NCI-H524 (cell line): ENCODE measurements at places on chromosomes 6 and 20.

DNA sequence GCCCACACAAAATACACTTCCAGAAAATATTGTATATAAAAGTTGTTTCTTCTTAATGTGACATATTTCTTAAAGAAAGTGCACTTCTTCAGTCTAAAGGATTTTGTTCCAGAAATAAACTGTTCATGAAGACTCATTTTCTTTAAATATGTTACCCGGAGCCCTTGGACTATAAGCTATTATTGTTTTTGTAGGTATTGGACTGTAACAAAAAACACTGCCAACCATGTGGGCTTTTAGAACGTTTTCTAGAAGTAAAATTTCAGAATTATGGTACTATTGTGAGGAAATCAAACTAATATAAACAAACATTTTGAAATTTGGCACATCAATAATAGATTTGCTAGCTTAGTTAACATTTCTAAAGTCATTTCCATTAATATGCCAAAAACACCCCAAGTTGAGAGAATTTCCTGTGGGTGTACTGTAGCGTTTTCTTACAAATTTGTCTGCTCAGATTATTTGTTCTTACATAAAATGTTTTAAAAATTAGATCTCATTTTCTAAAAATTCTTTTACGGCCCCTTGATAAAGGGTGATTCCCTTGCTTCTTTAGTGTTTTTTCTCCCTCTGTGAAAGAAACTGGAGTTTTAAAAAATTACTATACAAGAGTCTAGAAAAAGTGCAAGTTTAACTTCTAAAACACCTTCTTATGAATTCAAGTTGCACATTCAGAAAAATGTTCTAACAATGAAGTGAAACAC lies 3.4 kb downstream of the NKX2-4 start:
- DNase-seq = no peak

DNA sequence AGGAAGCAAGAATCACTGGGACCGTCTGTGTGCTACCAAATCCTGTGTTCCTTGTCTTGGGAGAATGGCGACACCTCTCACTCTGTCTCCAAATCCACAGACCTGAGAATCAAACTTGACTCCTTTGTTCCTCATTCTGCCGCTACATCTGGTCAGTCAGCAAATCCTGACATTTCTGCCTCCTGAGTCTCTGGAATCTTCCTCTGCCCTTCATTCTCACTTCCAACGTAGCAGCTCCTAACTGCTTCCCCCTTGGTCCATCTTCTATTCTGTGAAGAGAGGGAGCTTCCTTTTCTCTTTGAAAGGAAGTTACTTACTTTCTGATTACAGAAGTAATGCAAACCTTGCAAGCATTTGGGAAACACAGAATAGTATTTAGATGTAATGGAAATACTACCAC lies 37.7 kb downstream of the SYTL3 start:
- DNase-seq = no peak

DNA sequence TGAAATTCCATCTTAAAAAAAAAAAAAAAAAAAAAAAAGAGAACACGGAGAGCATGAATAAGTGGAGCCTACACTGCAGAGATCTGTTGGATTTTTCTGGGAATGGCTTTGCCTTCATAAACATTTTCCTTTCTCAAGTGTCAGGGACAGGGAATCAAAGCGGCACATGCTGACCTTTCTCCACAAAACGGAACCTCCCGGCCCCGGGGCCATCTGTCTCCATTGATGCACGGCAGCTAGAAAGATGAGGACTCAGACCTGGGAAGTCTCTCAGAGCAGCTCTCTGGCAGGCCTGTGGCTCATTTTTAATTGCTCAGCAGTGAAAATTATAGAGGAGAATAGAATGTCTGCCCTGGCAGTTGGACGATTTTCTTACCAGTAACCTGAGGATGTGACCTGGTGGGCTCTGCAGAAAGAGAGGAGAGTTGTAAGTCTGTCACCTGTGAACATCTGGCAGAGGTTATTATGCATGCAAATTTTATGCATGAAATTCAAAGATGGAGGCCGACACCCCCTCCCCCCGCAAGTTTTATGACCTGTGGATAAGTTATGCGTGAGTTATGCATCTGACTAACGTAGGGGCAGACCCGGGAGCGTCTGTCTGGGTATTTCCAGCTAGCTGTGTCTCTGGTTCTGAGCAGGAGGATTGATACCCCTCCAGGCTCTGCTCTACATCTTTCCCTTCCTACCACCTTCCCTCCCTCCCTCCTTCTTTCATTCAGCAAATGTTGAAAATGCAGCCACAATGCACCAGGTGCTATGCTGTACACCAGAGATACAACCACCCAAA lies 352.5 kb downstream of the CDH26 start:
- no peak for DNase-seq

DNA sequence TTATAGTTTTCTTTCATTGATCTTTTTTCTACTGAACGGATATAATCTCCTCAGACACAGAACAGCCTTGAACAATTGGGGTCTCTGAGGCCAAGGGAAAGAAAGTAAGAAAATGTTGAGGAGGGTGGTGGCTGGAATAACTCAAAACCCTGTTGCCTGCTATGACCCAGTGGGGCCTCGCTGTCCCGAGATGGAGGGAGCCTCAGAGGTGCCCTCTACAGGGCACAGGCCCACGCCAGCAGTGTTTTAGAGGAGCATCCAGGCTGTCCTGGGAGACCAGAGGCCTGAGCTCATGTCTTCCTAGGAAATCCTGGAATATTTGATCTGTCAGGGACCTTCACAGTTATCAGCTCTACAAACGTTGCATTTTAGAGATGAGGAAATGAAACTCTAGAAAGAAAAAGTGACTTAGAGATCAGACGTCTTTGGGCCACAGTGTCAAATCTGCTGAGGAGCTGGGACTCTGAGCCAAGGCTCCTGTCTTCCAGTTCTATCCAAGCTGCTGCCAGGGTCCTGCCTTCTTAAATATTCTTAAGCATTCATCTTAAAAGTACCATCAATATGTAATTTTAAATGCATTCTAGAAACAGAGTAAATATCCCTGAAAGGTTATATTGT lies 26.3 kb downstream of the ALDH5A1 start:
- peak; percentile 46 for DNase-seq

- no peak for DNase-seq
These were observed 48.9 kb upstream of the EPHA7 start for GRCh38 chr6:93468291-93468690.

GRCh38 chr6:87572883-87573282 lies 16.9 kb downstream of the RARS2 start:
- no peak for DNase-seq

DNA sequence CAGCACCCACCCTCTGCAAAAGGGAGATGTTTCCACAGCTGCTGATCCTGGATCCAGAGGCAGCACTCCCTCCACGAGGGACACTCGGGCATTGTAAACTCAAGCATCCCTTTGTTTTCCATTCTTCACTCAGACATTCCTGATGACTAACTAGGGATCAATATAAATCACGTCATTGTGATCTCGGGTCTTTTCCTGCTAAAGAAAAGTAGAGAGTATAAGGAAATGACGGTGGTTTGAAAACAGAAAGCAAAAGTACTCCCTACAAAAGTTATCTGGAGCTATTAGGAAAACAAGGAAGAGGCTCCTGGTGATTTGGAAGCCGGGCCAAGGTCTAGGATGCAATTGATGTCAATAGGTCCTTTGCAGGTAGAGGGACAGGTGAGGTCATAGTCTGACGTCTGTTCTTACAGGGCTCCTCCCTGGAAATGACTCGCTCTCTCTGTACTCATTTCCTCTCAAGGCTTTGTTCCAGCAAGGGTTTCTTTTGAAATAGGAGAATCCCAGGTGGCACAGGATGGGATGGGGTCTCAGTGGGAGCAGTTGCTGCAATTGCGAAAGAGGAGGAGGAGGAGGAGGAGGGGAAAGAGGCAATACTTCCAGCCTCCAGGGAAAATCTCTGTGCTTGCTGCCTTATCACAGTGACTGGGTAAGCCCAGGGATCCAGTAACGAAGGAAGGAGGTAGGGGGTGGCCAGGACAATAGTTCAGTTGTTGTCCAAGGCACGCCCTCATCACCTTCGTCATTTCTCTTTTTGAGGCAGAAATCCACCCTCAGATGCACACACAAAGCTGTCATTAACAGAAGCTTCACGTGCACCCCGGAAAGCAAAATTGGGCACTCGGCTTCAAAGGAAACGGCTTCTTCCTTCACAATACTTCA lies 222.8 kb downstream of the LY86 start:
- DNase-seq = no peak

GRCh38 chr6:31363811-31364210 lies 6.8 kb upstream of the HLA-B start:
- DNase-seq = no peak

DNA sequence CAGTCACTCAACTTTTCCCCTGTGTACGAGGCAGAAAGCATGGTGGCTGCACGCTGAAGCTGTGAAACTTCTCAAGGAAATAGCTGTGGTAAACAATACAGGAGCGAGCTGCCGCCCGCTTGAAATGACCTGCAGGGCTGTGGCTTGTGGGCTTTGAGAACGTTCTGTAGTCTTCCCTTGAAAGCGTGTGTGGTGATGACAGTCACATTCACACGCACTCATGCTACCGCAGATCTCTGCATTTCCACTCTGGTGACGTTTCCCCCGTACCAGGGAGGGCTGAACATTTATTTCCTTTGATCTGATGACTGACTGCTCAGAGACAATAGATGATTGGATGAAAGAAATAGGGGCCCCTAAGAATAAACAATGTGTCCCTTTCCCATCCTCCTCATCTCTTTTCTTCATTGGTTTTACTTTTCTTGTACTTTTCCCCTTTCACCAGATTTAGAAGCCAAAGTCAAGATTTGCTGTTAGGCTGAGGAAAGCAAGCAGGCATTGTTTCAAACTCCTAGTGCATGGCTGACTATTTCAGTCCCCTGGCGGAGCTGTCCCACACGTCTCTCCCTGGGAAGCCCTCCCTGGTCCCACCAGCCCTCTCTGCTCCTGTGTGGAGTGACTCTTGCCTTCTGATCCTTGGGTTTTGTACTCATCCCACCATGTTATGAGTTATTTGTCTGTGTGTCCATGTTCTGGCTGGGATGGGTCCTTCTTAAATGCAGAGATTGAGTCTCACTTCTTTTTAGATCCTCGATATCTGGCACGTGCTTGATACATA lies 3.9 kb downstream of the SYTL3 start:
- no peak for DNase-seq

GRCh38 chr6:168154263-168154917 lies 75.4 kb upstream of the FRMD1 start:
- DNase-seq = no peak

GRCh38 chr6:110547266-110547964 lies 71.0 kb upstream of the SLC22A16 start:
- no peak for DNase-seq

DNA sequence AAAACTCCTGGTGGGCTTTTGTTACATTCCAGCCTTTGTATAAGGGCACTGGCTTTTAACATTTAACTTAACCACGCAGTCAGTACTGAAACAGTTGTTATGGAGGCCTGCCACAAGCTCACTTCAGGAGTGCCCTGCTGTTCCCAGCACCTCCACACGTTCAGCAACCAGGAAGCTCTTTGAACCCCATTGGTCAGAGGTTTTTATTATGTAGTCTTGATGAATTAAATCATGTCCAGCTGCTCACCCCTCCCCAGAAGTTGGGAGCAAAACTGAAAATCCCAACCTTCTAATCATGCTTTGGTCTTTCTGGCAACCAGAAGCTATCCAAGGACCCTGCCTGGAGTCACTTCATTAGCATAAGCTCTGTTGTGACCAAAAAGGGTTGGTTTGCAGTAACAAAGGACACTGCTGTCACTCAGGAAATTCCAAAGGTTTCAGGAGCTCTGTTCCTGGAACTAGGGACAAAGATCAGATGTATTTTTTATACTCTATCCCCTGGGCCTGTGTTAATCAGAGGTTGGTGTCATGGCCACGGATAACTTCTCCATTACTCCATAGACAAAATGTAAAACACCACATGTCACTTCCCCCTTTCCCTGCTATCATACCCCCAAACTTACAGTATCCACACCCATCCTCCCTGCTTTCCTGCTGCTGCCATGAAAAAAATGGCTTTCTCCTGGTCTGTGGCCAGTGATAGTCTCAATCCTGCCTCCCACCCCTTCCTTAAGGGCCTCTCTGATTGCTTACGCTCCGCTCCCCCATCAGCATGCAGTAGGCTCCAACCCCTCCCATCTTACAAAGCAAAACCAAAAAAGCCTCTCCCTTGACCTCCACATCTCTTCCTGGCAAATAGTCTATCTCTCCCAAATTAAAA lies 3.1 kb downstream of the ARMC12 start:
- no peak for DNase-seq

DNA sequence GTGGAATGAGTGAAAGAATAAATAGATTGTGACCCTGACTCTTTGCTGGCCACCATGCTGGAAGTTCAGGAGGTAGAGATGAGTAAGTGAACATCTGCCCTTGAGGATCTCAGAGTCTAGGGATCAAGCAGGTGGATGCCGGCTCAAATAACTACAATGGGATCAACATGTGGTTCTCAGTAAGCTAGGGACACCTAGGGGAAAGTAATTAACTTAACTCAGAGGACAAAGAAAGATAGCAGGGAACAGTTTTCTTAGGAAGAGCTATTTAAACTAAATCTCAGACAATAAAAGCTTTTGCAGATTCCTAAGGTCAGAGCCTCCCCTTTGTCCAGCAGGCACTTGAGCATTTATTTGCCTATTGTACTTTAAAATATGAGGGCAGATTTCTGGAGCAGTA lies 29.1 kb downstream of the SLC13A3 start:
- DNase-seq = peak; percentile 30

- DNase-seq = no peak
These were observed 42.9 kb downstream of the CDH26 start for GRCh38 chr20:60001108-60001507.

- no peak for DNase-seq
These were observed 3.6 kb upstream of the MAS1 start for GRCh38 chr6:159887146-159887545.

GRCh38 chr20:60395991-60396390 lies 437.8 kb downstream of the CDH26 start:
- no peak for DNase-seq

DNA sequence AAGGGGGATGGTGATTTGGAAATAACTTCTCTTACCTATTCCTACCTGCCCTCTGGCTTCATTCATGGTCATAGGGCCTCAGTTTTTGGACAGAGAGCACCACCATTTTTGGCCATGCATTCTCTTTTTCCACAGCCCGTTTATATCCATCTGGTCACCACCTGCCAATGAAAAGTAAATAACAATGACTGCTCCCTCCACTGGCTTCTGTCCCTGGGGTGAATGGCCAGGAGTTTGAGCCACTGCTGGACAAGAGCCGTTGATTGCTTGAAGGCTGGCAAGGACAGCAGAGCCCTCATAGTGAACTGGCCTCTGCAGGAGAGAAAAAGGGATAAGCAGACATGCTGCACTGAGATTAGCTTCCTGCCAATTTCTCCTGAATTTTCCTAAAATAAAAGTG lies 261.8 kb downstream of the ADGB start:
- DNase-seq = no peak

GRCh38 chr6:27814665-27815424 lies 97.4 kb downstream of the OR2B2 start:
- no peak for DNase-seq
